Pancreas (tissue), 10 donors: ENCODE measurements at places on chromosomes 11 and 22. TPM values are rescaled to one million over a fixed set of nuclear protein-coding genes. Genes with fewer than 3 reads are reported as not detected.

CST6 gene
- polyA plus RNA-seq, result 0.80 TPM

OR4C46 gene
- not detected for polyA plus RNA-seq

RAB3IL1 gene
- 4.2 TPM for polyA plus RNA-seq

DNA sequence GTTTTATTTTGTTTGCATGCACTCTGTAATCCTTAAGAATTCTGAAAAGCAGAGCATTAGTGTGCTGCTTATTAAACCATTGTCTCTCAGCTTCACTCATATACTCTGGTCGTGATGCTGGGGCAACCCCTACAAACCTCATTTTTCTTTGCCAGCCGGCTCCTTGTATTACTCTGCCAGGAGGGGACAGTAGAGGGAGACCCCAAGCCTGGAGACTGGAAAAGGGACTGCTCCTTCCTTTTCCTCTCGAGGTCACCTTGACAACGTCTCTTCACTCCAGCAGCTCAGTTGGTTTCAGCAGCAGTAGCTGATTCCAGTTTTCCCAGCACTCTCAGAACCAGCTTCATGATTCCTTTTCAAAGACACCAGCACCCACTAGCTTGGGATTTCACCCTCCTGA lies 2.8 kb upstream of the JHY start:
- H3K4me3 ChIP-seq, result no peak overlapping the region
- no peaks in the 10 kb centered on the region for H3K36me3 ChIP-seq
- no peak overlapping the region for H3K27ac ChIP-seq

DNA sequence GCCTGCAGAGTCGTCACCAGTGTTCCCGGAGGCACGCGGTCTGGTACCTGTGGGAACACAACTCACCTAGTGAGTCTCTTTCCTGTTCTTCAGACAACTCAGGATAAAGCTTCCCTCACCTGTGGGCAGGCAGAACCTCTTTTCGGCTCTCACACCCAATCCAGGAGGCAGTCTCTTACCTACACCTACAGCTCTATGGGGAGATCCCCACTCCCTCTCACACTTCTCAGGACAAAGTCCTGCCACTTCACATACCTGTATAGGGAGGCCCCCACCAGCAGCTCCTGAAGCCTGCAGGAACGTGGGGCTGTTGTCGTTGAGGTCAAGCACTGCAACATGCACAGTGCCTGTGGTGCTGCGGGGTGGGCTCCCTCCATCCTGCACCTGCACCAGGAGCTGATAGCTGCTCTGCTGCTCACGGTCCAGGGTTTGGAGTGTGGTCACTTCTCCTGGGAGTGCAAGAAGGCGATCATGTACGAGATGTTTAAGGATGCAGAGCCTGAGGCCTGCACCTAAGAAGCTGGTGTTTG lies 12.2 kb upstream of the TPP1 start:
- no peaks in the 10 kb centered on the region for H3K36me3 ChIP-seq
- no peaks in the 10 kb centered on the region for H3K27me3 ChIP-seq
- H3K4me1 ChIP-seq, result no peaks in the 10 kb centered on the region
- no peak for DNase-seq
- no peak overlapping the region for H3K27ac ChIP-seq
- no peak overlapping the region for H3K4me3 ChIP-seq

DNA sequence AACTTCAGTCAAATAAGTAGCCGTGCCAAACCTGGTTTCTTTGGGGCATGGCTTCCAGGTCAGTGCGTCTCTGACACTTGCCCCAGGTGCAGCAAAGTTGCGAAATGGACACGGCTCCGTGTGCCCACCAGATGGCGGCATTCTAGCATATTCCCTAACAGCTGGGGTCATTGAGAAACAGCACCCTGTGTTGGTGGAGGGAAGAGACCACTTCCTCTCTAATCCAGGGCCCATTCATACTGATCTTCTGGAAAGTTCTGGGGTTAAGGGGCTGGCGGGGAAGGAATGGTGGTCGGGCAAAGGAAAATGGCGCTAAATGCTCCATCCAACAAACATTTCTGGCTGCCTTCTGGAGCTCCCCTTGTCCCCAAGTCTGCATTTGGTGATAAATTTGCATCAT lies 141.2 kb upstream of the TIMP3 start:
- H3K4me3 ChIP-seq, result no peak overlapping the region
- peak; percentile 48 for DNase-seq
- no peak overlapping the region for H3K27ac ChIP-seq
- H3K27me3 ChIP-seq, result no peaks in the 10 kb centered on the region
